Motor neuron (in vitro differentiated cells): ENCODE measurements at places on chromosomes 12 and 14. TPM values are rescaled to one million over a fixed set of nuclear protein-coding genes. Genes with fewer than 3 reads are reported as not detected.

Gene TMTC2
- total RNA-seq, result 34.0 and 37.5 TPM in 2 replicates

Gene MIPOL1
- 12.2 and 12.9 TPM in 2 replicates for total RNA-seq

Gene TMEM119
- 0.07 and 0.15 TPM in 2 replicates for total RNA-seq

Gene SERPINA12
- total RNA-seq, result 0.13 TPM in 1 of 2 replicates, not detected in the other

Gene CMAS
- 30.2 and 34.7 TPM in 2 replicates for total RNA-seq

Gene NUAK1
- 12.0 and 12.3 TPM in 2 replicates for total RNA-seq

Gene NELL2
- total RNA-seq, result 31.9 and 143 TPM in 2 replicates

Gene UBC
- total RNA-seq, result 899 and 937 TPM in 2 replicates

Gene STYK1
- not detected in 2 replicates for total RNA-seq

Gene FOXA1
- total RNA-seq, result 0.44 and 0.90 TPM in 2 replicates

Gene RERG
- total RNA-seq, result 1.8 TPM in 2 replicates

Gene CLEC2D
- 22.5 and 22.7 TPM in 2 replicates for total RNA-seq

Gene CDCA3
- 4.8 and 5.9 TPM in 2 replicates for total RNA-seq

Gene E2F7
- 4.5 and 8.0 TPM in 2 replicates for total RNA-seq

Gene HHIPL1
- total RNA-seq, result 2.3 and 2.6 TPM in 2 replicates

Gene KRT73
- total RNA-seq, result 0.09 TPM in 1 of 2 replicates, not detected in the other

Gene DBX2
- not detected in 2 replicates for total RNA-seq

Gene SERPINA6
- total RNA-seq, result 0.85 TPM in 1 of 2 replicates, not detected in the other

Gene BCL2L14
- total RNA-seq, result 0.81 and 1.1 TPM in 2 replicates

Gene RSRC2
- total RNA-seq, result 121 and 131 TPM in 2 replicates

Gene KLRD1
- 0.22 and 0.69 TPM in 2 replicates for total RNA-seq

Gene IFI27L1
- total RNA-seq, result 17.6 and 23.3 TPM in 2 replicates

Gene DNAJC22
- 1.0 and 1.4 TPM in 2 replicates for total RNA-seq

Gene LRRK2
- 0.15 and 0.90 TPM in 2 replicates for total RNA-seq

Gene OTOGL
- 0.05 TPM in 2 replicates for total RNA-seq

Gene IL26
- not detected in 2 replicates for total RNA-seq

Gene SIX6
- total RNA-seq, result 0.34 and 0.45 TPM in 2 replicates

Gene MAP3K9
- 5.0 and 5.9 TPM in 2 replicates for total RNA-seq

Gene PAH
- total RNA-seq, result 0.42 and 0.98 TPM in 2 replicates

Gene KRT81
- not detected in 2 replicates for total RNA-seq

Gene PEBP1
- 302 and 306 TPM in 2 replicates for total RNA-seq

Gene NDRG2
- total RNA-seq, result 14.3 and 18.0 TPM in 2 replicates

Gene SPIC
- total RNA-seq, result 0.66 TPM in 1 of 2 replicates, not detected in the other

Gene RD3L
- total RNA-seq, result not detected in 2 replicates

Gene ERP27
- total RNA-seq, result 0.52 and 0.53 TPM in 2 replicates

Gene SOAT2
- not detected in 2 replicates for total RNA-seq

Gene PRKAB1
- total RNA-seq, result 51.7 and 52.4 TPM in 2 replicates

Gene PCED1B
- total RNA-seq, result 4.7 and 7.5 TPM in 2 replicates

Gene PLEKHG7
- total RNA-seq, result 0.05 and 0.25 TPM in 2 replicates

Gene PTCSC3
- not detected in 2 replicates for total RNA-seq

Gene SLC25A21
- total RNA-seq, result 2.2 and 3.9 TPM in 2 replicates

Gene WIF1
- 0.36 and 0.37 TPM in 2 replicates for total RNA-seq

Gene KLRK1
- 0.49 and 0.57 TPM in 2 replicates for total RNA-seq

Gene DRAM1
- total RNA-seq, result 1.1 and 3.8 TPM in 2 replicates

Gene OLR1
- 0.14 TPM in 1 of 2 replicates, not detected in the other for total RNA-seq

Gene NOC4L
- total RNA-seq, result 17.2 and 23.3 TPM in 2 replicates

Gene TSHR
- total RNA-seq, result 0.13 and 0.14 TPM in 2 replicates

Gene TRIM9
- 18.0 and 23.5 TPM in 2 replicates for total RNA-seq

Gene SPPL3
- 24.0 and 26.1 TPM in 2 replicates for total RNA-seq

Gene TPH2
- total RNA-seq, result 0.22 and 0.69 TPM in 2 replicates

Gene TAS2R20
- 3.5 and 5.3 TPM in 2 replicates for total RNA-seq
